ENCODE measurements at places on chromosomes 5 and 9. TPM values are rescaled to one million over a fixed set of nuclear protein-coding genes. Genes with fewer than 3 reads are reported as not detected.
A peak's percentile ranks its signal among the peaks of the same experiment; 100 is the strongest.

UIMC1 gene
- 63.3 TPM for total RNA-seq

ADGRV1 gene
- total RNA-seq, result 12.4 TPM

LHX3 gene
- not detected for total RNA-seq

NUDCD2 gene
- 48.0 TPM for total RNA-seq

TIGD6 gene
- total RNA-seq, result 2.4 TPM

ANKRD18A gene
- total RNA-seq, result 3.9 TPM

SPINK6 gene
- total RNA-seq, result not detected

FNIP1 gene
- total RNA-seq, result 18.1 TPM

STK32A gene
- not detected for total RNA-seq

PCDHA10 gene
- total RNA-seq, result not detected

DNA sequence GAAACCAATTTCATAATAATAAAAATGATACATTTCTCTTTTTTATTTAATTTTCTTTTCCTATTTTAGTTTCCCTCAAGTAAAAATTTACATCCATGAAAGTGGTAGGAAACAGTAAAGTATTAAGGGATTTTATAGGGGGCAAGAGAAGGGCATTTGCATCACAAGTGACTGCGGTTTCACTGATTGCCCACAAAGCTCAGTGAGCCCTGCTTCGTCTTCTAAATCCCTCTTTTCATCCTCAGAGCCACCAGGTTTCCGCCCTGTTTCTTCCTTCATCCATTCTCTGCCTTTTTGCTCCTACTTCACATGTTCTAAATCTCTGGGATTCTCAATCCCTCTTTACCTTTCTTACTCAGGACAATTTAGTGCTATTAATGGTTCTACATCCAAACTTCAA lies 491.4 kb downstream of the LRRC70 start:
- DNase-seq, result no peak

GRCh38 chr5:156667616-156668015 lies 182.5 kb upstream of the PPP1R2B start:
- no peak for DNase-seq

- DNase-seq, result no peak
Measured at GRCh38 chr9:131747352-131747751, 7.5 kb upstream of the RAPGEF1 start.

DNA sequence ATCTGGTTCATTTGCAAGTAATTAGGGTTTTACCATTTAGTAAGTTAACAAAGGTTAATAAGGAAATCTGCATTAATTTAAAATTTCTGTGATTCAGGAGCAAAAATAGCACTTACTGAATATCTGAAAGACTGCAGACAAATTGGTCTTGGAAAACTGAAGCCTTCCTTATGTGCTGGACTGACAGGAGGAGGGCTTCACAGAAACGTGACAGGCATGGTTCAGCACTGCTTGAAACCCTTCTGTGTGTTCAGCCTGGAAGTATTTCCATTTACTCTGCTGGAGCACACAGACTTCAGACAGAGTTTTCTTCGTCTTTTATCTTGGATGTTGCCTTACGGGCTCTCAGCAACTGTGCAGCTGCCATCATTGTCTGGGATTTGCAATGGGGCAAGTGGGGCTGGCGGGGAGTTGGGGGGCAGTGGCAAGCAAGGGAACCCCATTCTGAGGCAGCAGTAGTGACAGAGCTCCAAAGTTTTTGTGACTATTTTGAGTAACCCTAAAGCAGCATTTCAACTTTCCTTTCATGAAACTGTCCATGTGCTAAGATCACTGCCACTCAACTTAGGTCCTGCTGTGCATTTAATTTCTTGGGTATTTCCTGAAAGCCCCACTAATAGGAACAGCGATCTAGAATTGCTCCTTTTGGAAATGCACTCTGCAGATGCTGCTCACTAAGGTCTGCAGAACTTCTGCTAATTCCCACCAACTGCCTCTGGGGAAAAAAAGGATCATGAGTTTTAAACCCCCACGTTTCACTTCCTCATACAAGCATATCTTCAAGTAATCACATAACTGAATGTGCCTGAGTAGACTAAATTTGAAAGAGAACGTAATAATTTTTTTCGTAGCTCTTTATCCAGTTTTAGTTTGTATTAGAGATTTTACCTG lies 56.6 kb downstream of the KCNN2 start:
- no peak for DNase-seq

DNA sequence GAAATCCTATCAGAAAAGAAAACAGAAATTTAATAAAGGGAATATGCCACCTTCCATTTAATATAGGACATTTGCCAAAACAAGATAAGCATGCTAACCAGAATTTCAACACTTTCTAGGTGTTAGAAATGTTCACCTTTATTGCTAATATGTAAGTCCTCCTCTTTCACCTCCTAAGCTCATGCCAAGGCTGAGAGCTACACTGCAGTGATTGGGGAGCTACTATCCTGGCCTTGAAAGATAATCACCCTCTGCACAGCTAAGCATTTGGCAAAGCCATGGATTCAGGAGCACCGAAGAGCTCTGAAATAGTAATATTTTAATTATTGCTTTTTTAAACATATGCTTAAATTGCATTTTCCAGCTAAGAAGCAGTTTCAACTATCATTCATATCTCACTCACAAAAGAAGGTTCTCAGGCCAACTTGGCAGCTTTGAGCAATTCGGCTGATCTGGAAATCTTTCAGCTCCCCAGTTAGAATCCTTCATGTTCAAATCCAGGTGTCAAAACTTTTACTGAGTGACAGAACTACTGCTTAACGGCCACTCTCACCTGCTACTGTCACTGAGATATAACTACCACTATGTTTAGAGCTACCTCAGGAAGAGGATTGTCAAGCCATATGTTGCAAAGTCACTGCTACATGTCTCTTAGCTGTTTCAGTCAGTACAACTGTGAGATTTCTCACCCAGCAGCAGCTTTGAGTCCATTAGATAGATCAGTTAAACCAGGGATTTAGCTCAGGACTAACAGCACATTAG lies 302.0 kb downstream of the NFIB start:
- no peak for DNase-seq

DNA sequence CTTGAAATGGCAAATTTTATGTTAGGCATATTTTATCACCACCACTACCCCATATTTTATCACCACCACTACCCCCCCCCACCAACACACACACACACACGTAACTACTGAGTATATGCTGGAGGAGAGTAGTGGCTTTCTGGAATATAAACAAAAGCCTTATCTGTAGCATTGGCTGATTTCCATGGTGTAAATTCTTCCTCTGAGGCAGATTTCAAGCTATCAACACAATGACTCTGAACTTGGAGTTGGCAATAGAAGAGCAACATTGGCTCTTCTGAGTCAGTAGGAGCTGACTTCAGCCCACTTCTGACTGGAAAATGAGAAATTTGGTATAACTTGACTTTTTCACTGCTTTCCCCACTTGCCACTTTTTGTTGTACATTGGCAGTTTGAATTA lies 143.0 kb downstream of the CAVIN4 start:
- DNase-seq, result no peak

GRCh38 chr9:86772635-86772993 lies 174.7 kb downstream of the GAS1 start:
- DNase-seq, result no peak

GRCh38 chr9:70534061-70534460 lies 119.6 kb upstream of the KLF9 start:
- DNase-seq, result no peak

DNA sequence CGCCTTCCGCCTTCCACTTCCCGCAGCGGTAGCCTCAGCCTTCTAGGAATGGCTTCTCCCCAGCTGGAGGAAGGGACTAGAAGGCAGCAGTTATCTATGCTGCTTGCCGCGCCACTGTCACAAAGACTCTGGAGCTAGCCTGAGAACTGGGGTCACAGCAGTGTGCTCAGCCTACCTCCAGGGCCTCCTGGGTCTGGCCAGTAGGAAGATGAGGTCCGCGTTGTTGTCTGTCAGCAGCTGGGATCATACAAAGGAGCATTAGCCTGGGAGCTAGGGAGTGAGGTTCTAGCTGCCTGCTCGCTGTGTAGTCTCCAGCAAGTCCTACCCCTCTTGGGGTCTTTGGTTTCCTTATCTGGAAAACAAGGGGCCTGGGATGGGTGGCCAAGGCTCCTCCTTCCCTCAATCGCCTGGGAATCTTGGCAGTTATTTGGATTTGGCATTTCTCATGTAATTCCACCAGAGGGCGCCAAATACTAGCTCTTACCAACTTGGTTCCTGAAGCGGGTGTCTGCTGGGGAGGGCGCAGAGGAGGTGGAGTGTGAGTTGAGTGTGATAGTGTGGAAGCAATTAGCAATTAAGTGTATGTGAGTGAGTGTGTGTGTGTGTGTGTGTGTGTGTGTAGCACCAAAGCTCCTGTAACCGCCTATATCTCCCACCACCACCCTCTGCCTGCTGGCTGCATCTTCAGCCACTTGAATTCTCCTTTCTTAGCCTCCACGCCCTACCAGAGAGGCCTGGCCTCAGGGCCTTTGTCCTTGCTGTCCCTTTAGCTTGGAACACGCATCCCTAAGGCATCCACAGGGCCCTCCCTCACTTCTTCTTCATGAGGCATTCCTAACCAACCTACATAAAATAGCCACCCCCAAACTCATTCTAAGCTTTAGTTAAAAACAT lies 97.1 kb downstream of the ENTREP1 start:
- peak; percentile 19 for DNase-seq

- DNase-seq, result peak; percentile 49
Measured at GRCh38 chr5:170338933-170339779, 41.6 kb upstream of the LCP2 start.

- no peak for DNase-seq
Measured at GRCh38 chr5:62560786-62561185, 17.8 kb upstream of the LRRC70 start.

DNA sequence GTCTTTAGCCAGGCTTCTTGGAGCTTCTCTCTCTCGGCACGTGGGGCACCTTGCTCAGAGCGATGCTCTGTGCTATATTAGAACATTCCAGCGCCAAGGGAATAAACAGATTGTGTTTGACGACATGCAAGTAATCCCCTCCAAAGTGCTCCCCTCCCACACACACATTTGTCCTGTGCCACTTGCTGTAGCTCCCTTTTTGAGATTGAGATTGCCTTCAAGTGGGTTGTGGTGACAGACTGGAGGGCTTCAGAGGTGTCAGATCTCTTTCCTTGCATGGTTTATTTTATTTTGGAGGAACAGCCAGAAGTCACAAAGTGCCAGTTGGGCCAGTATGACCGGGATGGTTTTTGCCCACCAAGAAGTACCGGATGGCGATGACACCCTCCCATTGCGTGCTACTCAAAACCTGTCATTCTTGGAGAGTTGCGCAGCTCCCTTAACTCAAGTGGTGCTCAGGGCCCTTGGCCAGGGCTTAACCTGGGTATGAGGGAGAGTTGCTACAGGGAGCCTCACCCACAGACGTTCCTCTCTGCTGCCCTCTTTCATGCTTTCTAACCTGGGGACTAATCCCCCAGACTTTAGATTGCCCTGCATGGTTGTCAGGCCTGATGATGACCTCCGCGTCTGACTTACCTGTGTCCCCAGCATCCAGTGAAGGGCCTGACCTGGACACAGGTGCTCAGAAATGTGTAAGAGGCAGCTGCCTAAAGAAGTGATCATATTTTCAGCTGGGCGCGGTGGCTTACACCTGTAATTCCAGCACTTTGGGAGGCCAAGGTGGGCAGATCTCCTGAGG lies 18.8 kb upstream of the RPL26L1 start:
- no peak for DNase-seq

- DNase-seq, result no peak
Measured at GRCh38 chr5:139752506-139753473, 42.8 kb upstream of the PSD2 start.

GRCh38 chr5:168668078-168668477 lies 88.9 kb upstream of the PANK3 start:
- DNase-seq, result no peak

DNA sequence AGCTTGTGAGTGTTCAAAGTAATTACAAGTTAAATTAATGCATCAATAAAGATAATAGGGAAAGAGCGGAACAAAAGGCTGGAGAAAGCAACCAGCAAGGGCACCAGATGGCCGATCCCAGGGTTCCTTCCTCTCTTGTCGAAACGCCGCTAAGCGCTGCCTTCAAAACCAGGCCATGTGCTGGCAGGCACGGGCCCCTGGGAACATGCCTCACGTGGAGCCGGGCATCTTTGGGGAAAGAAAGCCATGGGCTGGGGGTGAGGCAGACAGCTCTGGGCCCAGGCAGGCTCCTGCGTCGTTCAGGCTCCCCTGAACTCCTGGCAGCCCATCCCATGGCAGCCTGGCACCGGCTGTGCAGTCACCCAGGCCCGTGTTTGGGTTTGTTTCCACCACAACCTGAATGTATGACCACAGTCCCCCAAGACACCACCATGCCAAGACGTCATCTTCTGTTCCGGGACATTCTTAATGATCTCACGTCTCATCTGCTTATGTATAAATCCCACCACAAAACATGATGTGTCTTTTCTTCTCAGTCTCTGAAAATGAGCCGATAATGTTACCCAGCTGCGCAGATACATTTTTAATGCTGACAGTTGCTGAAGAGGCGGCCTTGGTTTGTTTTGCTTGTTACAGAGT lies 110.4 kb upstream of the SARDH start:
- no peak for DNase-seq

GRCh38 chr5:177378884-177379883 lies 5.0 kb upstream of the SLC34A1 start:
- no peak for DNase-seq

- DNase-seq, result no peak
Measured at GRCh38 chr5:109329333-109330237, 80.2 kb downstream of the PJA2 start.

DNA sequence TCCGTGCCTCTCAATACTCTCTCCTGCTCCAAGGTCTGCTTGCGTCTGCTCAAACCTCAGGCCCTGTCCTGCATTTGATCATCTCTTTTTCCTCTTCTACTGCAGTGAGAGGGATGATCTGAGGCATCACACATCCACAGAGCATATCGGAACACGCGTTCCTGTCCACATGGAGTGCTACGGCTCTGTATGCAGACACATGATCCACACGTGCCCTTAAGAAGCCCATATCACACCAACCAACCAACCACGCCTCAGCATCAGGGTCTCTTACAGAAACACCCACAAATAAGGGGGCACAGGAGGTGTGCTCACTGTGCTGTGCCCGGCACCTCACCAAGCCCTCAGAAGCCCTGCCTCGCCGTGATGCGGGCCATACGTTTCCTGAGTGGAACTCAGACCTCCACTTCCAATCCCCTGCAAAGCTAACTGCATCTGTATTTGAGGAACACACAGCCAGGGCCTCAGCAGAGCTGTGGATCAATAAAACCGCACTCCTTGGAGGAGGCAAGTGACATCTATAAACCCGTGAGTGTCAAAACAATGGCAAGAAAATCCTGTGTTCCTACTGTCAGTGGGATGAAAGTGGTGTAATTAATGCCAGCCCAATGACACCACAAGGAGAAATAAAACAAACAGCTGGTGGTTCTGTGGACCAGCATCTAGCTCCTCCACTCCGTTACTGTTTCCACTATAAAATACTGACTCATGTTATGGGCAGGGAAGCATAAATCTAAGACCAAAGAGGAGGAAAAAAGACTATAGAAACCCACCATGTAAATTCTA lies 40.4 kb downstream of the AK8 start:
- DNase-seq, result no peak

- no peak for DNase-seq
Measured at GRCh38 chr9:129333617-129334104, 155.6 kb upstream of the IER5L start.

DNA sequence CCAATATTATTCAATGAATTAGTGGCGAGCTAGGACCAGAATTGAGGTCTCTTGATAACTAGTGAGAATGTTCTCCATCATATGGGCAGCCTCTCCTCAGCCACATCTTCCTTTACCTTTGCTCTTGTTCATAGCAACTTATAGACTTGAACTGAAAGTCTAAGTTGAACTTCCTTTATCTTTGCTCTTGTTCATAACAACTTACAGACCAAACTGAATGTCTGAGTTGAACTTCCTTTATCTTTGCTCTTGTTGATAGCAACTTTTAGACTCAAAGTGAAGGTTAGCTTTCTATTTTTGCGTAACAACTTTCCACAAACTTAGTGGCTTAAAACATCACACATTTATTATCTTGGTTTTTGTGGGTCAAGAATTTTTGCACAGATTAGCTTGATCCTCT lies 146.4 kb upstream of the C9orf72 start:
- DNase-seq, result no peak
